ENCODE measurements at places on chromosomes 12 and 14.

GRCh38 chr12:128519426-128519825, 252.5 kb downstream of the TMEM132C start:
- DNase-seq: no peak

- no peak for DNase-seq
These were observed 18.5 kb downstream of the MEG3 start for GRCh38 chr14:100844421-100844820.

DNA sequence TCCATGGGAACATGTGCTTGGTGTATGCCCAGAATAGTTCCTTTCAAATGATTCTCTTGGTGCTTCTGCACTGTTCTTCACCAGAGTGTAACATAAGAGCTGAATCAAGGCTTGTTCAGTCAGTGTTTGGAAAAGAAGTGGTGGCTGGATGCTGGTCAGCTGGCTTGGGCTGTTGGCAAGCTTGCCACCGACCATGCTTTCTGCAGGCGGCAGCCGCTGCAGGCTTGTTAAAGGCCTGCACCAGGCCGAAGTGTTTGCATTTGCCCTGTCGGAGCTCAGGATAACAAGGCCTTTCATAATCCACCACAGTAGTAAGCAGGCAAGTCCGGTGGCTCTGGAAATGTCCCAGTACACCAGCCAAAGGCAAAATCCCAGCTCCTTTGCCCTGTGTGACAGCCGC, 26.9 kb downstream of the DAAM1 start:
- no peak for DNase-seq

GRCh38 chr12:116078396-116078795, 199.1 kb downstream of the MED13L start:
- no peak for DNase-seq

DNA sequence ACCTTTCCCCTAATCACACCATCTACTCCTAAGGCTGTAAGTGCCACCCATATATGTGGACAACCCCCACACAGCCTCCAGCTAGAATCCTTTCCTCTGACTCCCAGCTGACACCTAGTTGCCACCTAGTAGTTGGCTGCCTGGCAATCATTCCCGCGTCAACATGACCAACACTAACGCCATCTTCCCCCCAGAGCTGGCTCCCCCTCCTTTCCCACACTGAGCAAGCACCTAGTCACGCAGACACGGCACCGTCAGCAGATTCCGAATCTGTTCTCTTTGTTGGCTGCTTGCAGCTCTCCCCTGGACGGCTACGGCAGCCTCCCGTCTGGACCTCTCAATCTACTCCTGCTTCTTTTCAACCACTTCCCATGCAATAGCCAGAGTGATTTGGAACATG, 27.7 kb downstream of the UBR7 start:
- peak; percentile 15 for DNase-seq

GRCh38 chr14:61250063-61250462, 31.1 kb downstream of the TMEM30B start:
- DNase-seq: no peak

GRCh38 chr12:11718768-11719253, 69.3 kb downstream of the ETV6 start:
- DNase-seq: no peak

DNA sequence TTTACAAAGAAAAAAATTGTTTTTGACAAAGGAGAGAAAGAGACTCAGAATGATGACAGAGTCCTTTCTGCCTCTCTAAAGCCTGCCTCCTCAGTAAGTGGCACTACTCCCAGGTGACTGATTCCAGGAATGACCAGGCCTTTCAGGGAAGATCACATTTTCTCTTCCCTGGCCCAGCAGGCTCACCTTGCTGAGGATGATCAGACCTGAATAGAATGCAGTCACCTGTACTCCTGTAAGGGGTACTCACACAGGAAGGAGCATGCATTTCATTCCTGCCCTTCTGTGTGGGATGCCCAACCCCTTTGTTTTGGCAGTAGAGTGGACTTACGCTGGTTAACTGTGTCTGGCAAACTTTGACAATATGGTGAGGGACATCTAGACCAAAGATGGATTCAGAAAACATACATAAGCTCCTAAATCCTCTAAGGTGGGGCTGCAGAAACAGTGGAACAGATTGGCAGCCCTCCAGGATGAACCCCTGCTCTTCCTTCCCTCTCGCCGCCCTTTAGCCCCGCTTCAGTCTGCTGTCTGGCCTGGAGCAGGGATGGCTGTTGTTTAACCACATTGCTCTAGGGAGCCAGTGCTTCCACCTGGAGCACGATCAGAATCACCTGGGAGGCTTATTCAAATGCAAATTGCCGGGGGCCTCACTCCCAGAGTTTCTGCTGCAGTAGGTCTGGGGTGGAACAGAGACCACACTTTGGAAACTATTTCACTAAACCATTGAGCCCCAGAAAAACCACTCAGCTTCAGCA, 29.8 kb downstream of the ERG28 start:
- no peak for DNase-seq

GRCh38 chr14:105467942-105468471, 6.6 kb upstream of the CRIP2 start:
- DNase-seq: no peak
